ENCODE measurements at places on chromosomes 7 and 10. TPM values are rescaled to one million over a fixed set of nuclear protein-coding genes. Genes with fewer than 3 reads are reported as not detected.

DNA sequence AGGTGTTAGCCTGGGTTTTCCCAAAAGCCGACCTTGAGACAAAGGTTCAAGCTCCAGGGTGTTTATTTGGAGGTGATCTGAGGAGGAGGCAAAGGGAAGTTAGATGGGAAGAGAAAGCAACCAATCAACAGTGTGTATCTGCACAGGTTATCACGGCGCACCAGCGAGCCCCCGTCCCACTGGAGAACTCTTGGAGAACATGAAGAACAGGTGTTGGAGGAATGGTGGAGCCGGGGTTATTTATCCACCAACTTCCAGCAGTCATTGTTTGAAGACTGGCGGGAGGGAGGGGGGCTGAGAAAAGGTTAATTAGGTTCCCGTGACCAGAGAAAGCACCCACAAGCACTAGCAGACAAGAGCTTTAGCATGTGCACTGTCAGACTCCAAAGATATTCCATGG, 282.5 kb upstream of the FOXK1 start:
- DNase-seq, result no peak

GRCh38 chr10:96830511-96831199, 1.4 kb upstream of the LCOR start:
- peak; percentile 90 for DNase-seq

- DNase-seq, result peak; percentile 35
Observed at GRCh38 chr10:107451047-107451446, 286.5 kb upstream of the SORCS1 start.

Gene RAB19
- 0.37 TPM for total RNA-seq

DNA sequence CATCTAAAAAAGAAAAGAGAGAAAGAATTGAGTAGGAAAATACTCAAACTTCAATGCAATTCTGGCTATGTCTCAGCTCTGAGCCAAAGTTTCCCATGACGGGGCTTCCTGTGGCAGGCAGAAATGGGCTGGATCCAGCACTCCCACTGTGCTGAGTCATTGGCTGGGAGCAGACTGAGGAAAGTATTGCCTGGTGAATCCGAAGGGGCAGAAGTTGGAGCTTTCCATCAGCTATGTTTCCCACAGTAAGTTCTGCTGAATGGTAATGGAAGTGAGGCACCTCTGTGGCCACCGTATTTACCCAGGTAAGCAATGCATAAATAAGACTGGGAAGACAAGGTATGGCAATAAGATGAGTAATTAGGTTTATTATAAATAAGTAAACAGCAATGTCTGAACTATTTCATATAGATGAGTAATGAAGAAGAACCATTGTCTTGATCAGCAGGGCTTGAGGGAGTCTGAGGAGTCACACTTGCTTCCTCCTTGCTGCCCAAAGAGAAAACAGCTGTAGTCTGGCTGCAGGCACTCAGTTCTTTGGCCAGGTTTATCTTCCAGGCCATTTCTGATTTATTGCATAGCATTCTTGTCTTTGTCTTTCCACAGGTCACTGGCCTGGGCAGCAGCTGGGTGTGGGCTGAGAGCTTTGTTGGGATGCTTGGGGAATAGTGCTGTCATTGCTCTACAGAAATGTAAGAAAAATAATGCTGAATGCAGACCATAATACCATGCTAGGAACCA, 255.3 kb downstream of the DNAJB9 start:
- DNase-seq, result no peak

GRCh38 chr7:50663396-50664102, 98.3 kb upstream of the DDC start:
- DNase-seq, result no peak

DNA sequence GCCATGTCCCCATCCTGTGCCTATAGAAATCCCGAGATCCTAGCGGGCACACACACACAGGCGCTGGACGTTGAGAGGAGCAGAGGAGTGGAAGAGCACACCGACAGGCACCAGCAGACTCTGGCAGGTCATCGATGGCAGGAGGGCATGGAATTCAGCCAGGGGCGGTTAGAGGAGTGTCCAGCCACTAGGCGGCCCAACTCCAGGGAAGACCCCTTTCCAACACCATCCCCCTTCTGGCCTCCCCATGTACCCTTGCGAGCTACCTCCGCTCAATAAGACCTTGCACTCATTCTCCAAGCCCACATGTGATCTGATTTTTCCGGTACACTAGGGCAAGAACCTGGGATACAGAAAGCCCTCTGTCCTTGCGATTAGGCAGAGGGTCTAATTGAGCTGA, 356.0 kb upstream of the DPP6 start:
- DNase-seq, result no peak

- no peak for DNase-seq
Observed at GRCh38 chr7:150923196-150923595, 54.9 kb downstream of the KCNH2 start.

DNA sequence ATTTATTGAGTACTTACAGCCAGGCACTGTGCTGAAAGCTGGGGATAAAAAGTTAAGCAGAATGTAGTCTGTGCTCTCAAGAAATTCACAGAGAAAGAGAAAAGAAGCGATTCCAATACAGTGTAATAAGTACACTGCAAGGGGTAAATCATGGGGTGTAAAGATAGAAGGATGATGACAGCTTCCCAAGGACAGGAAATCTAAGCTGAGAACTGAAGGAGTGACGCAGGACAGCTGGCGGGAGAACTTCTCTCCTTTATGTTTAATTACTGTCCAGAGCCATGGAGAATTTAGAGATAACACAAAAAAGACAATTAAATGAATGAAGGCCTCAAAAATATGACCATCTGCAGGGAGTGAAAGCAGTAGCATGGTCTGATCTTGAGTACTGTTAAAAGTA, 34.8 kb downstream of the C7orf33 start:
- no peak for DNase-seq

Gene ABLIM1
- 148 TPM for total RNA-seq

DNA sequence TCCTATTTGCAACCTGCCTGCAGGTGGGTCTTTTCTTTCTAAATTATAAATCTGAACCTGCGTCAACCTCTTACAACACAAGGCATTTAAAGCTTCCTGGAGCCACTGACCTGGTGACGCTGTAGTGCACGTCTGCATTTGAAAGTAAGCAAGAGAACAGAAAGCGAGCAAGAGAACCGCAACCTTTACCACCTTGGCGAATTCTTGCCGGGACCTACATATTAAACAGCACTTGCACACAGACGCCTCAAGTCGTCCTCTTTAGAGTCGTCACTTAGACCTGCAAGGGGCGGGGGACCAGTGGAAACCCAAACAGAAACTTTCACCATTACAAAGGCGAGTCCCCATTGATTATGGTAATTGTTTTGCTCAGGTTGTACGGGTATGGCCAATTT, 9.5 kb downstream of the GLI3 start:
- DNase-seq, result no peak

Gene ATP6V1F
- total RNA-seq, result 77.9 TPM

DNA sequence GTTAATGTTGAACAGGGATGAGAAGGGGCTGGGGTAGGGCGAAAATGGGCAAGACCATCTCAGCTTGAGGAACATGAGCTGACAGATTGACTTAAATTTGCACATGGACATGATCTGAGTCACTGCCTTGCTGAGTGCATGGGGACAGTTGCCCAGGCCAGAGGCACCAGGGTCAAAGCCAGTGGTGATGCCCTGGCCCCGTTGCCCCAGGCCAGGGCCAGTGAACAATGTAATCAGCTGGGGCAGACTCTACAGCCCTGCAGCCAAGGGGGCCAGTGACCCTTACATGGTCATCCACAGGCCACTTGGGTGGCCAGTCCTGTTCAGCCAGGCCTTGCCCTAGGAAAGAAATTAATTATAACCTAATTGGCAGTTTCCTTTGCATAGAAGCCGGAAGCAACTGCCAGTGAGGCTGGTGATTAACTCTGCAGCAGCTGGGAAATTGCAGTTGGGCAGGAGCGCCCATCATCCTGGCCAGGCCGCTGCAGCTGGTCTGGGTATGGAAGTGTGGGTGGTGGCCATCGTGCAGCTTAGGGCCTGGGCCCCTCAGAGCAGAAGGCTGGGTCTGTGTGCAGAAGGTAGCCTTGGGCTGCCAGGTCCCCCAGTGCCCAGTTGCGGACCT, 9.6 kb downstream of the RET start:
- DNase-seq, result no peak

Measured in B cell (primary cell).